ENCODE measurements at places on chromosomes 5 and 9.

DNA sequence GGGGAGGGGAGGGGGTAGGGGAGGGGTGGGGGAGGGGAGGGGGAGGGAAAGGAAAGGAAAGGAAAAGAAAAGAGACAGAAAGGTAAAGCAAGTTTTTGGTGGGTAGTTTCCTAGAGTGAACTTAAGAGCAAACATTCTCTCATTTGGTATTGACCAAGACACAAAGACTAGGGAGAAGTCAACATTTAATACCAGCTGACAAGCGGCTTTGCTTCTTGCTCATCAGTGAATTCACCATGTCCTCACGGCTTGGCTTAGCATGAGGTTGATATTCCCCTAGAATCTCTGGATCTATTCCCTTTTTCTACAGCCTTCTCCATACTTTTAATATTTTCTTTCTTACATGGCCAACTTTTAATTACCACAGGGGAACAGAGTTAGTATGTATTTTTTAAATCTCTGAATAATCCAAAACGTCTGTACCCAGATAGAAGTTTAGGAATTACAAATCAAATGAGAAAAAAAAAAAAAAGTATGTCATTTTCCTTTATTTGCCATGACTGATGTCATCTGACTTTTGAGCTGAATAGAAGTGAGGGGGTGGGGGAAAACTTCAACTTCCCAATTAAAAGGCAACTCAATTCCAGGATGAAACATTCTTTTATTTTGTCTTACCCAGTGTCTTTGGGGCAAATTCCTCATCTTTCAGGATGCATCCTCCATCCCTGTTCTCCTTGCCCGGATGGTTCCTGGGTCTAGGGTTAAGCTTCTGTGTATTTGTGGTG, 40.1 kb upstream of the GLIS3 start:
- DNase-seq, result no peak

DNA sequence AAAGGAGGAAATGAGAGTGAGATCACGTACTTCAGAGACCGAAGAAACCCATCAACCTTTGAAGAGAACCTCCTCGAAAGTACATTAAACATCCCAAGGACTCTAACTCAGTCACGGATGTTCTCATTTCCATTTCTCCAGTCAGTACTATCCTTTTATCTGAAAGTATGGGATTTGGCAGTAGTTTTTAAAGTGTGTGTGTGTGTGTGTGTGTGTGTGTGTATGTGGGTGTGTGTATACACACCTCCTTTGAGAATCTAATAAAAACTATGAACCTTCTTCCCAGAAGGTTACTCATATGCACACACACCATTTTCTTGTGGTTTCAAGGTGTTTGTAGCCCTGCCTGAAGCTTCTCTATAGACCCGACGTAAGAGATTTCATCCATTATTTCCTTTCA, 53.9 kb downstream of the PRDM6 start:
- DNase-seq, result no peak

GRCh38 chr5:112800891-112801290, 60.2 kb upstream of the SRP19 start:
- DNase-seq, result no peak

DNA sequence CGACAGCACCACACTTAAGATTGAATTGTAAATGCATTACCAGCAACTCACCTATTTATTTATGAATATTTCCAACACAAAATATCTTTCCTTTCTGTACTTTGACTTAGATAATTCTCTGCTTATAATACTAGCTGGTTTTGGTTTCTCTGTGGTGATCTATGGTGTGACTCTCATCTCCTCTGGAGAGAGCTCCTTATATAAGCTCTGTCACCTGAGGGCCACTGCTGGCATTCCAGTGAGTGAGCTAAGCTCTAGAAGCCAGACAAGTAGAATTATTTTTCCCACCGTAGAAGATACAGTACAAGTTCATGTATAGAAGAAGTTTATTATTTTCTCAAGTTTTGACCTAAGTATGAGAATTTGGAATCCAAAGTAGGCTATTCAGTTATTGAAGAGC, 111.5 kb downstream of the CDC42SE2 start:
- no peak for DNase-seq

DNA sequence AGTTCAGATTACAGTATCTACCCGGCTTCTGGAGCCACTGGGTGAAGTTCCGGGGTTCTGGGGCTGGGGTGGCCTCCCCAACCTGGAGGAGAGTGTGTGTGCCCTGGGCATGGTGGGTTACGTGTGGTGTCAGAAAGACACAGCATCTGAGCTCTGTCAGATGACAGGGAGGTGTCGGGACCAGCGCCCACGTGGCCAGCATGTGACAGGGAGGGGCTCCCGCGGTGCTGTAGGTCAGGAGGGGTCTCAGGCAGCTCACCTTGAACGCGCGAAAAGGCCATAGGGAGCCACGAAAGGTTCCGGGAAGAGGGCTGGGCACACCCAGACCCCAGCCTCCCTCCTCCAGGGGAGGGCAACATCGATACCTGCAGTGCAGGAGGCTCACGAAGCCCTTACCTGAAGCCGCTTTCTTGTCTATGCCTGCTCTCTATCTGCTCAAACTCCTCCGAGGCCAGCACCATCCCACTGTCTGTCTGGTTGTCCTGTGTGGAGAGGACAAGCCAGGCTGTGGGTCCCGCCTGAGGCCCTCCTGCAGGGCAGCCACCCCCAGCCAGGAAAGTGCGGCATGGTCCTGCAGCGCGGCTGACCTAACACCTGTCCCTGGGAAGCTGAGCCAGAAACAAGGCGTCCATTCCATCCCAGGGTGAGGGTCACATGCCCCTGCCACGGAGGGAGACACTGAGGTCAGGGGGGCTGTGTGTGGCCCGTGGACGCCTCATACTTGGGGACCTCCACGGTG, 17.4 kb upstream of the SCGB3A1 start:
- DNase-seq, result no peak

GRCh38 chr5:82290908-82291307, 12.8 kb upstream of the RPS23 start:
- no peak for DNase-seq

- DNase-seq, result no peak
Measured at GRCh38 chr5:67089200-67089725, 107.3 kb downstream of the CD180 start.

Data from right renal pelvis (tissue), 4 donors.